LHCN-M2 (cell line): ENCODE measurements at places on chromosomes 12 and 14.

DNA sequence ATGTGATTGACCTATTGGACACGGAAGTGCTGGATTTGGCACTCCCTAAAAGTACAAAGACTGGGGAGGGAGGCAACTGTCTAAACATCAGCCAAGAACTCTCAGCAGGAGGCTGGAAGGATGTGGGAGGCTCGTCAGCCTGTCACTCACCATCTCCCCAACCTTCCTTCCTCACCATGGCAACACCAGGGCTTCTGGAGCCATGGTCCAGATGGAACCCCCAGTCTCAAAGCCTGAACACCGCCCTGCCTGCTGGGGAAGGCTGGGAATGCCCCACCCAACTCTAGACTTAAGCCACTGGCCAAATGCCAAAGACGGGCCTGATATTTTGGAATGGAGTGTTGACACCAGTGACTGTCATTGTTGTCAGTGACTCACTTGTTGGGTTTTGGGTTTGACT, 55.3 kb downstream of the GALNT16 start:
- peak; percentile 60 for DNase-seq

DNA sequence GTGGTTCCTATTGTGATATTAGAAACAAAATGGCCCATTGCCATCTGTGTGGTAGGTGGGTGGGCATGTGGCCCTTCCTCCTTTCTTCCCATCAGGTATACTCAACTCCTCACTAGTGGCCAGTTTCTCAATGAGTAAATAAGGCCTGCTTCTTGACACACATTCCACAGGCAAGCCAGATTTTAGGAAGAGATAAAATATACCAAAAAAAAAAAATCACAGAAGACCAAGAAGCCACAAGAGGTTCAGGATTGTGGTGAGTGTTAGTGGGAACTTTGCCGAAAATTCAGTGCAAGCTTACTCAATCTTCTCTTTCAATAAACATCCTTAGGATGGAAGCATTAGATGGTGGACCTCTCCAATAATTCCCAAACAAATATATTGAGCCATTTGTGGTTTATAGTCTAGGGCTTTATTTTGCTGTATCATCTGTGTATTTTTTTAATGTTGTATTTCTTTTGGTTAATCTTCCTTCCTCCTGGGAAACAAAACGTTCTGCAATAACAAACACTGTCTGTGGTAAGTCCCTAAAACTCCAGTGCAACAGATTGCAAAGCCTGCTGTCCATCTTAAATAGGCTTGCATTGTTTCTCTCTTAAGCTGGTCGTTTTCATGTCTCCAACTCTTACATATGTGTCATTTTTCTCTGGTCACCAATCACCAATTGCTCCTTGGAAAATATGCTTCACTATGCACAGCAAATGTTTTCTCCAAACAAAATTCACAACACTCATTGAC, 289.9 kb upstream of the KITLG start:
- no peak for DNase-seq

- no peak for DNase-seq
Observed at GRCh38 chr14:21029917-21030316, at the start of gene TPPP2. TPPP2 (plus strand) TSS chr14:21030217; CDS start chr14:21030582, 365 bp downstream.

GRCh38 chr14:86066651-86067050, 536.7 kb downstream of the FLRT2 start:
- no peak for DNase-seq

DNA sequence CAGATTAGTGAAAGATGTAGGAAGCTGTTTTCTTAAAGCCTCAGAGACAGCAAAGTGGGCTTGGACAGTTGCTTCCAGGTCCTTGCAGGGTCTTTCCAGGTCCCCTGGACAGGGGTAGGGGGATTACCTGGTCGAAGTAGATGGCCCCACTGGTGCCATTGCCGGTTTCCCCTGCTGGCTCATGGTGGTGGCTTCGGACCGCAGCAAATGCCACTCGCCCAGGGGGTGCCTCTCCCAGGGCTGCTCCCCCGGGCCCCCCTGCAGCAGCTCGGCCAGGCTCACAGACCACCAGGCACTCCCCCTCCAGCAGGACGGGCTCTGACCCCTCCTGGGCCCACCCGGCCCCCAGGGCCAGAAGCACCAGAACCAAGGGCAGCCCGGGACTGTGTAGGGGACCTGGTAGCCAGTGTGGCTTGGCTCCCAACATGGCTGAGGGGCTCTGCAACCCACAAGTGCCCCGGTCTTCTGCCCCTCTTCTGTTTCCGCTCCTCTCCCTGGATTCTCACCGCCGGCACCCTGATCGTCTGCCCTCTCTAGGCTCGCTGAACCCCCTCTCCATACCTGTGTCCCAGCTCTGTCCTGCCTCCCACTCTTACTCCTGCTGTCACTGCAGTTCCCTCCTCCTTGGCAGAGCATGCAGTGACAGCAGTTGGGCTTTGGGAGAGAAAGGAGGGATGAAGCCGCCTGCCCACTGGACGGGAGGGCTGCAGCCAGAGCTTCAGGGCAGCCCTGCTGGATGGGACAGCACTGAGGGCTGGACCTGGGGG, 657 bp downstream of the CBLN3 start:
- no peak for DNase-seq

GRCh38 chr12:110776410-110776809, 33.7 kb upstream of the PPP1CC start:
- no peak for DNase-seq

GRCh38 chr14:94449930-94450329, 2.7 kb downstream of the SERPINA11 start:
- no peak for DNase-seq

- DNase-seq: peak; percentile 76
Observed at GRCh38 chr14:72457641-72458040, 436.3 kb downstream of the DPF3 start.

DNA sequence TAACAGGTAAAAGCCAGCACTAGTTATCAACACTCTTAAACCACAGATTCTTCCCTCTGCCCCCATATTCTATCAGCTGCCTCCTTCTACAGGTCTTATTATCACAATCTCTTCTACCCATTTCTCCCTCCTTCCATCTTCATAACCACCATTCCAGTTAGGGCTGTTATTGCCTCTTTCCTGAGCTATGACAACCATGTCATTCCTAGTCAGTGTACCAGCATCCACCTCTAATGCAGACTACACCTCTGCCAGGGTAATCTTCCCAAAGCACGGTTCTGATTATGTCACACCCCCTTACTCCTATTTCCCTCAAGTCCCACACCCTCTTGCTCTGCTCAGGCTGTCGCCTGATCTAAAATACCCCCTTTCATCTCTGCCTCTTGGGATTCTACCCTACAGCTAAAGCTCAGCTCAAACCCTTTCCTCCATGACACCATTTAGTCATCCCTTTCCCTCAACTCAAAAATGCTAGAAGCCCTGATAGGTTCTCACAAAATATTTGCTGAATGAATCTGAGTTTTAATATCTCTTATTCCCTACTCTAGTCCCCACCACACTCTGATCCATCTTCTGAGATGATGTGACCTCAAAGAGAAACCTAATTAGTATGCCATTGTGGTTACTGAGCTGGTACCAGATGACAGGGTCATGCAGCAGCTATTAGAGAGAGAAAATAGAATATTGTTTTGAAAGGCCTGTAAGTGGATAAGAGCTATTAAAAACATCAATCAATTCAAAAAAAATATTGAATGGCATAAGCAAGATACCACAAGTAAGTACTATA, 11.7 kb downstream of the RACGAP1 start:
- peak; percentile 32 for DNase-seq

DNA sequence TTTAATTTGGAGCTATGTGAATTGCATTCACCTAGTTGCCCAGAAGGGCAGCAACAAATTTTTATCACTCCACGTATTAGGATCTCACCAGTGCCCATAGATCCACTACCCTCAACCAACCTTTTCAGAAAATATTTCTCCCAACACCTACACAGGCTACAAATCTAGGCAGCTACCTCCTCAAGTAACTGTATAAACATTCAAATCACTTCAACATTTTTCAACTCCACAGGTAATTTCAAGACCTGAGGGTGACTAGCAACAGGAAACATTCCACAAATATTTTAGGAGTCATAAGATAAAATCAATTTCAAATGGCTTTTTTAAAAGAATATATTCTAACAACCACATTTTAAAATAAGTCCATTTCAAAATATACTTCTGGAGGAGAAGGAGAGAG, 12.9 kb downstream of the PHLDA1 start:
- DNase-seq: no peak

- no peak for DNase-seq
Observed at GRCh38 chr14:65299826-65300225, 112.7 kb upstream of the FUT8 start.

- DNase-seq: no peak
Observed at GRCh38 chr14:38873941-38874612, 229.0 kb downstream of the SEC23A start.

DNA sequence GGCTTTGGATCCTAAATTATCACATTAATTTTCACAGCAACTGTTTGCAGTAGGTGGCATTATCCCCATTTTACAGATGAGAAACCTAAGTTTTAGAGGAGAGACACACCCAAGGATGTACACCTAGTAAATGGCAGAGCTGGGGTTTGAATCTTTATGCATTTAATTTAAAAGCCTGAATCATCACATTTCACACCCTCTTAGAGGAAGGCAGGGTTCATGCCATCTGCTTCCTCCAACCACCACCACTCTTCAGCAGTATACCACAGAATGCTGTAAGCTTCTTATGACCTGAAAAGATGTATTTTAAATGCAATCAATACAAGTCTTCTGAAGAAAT, 90.3 kb downstream of the CRADD start:
- peak; percentile 36 for DNase-seq

GRCh38 chr12:19896534-19896933, 457.2 kb downstream of the AEBP2 start:
- DNase-seq: no peak

DNA sequence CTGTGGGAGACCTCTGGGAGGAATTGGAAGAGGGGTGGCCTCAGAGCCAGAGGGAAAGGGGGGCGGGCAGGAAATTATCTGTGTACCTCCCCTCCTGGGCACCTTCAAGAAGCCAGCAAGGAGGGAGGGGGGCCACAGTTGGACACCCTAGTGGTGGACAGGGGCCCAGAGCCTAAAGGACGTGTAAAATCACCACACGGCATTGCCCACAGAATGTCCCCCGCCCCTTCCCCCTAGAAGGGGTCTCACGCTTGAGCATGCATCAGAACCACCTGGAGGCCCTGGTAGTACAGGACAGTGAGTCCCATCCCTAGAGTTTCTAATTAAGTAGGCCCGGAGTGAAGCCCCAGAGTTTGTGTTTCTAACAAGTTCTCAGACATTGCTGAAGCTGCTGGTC, 8.2 kb downstream of the ENDOU start:
- no peak for DNase-seq

DNA sequence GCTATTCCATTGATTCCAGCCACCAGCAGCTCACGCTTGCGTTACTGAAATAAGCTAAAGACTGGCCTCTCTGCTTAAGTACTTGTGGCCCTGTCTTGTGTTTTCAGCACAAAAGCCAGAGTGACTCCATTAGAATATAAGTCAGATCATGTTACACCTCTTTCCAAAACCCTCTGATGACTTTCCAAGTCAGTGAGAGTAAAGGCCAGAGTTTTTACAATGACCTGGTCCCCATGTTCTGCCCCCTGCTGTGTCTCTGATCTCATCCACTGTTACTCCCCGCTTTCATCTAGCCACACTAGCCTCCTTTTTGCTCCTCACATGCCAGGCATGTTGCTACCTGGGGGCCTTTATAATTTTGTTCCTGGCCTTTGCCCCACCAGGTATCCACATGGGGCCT, 6.9 kb upstream of the CKAP4 start:
- DNase-seq: no peak

DNA sequence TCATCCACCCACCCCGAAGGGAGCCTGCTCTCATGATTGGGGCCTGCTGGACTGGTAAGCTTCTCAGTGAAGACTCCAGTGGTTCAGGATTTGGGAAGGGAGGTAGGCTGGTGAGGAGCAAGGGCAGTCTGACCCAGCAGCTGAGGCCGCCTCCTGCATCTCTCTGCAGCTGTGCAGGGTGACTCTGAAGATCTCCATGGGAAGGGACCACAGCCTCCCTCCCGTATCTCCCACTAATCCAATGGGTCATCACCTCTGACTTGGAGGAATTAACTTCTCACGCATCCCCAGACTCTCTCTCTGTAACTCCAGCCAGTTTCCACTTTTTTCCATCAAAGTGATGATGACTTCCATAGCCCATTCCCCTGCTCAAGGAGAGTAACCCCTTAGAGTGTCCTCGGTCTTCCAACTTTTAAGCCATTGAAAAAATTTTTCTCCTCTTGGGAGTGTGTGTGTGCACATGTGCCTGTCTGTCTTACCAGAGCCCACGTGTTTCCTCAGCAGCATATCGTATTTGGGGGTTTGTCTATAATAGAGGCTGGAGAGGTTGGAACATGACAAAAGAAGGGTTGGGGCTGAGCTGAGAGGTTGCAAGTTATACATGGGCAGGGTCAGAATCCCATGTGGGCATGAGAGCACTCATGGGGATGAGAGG, 11.3 kb downstream of the CLSTN3 start:
- DNase-seq: peak; percentile 69

DNA sequence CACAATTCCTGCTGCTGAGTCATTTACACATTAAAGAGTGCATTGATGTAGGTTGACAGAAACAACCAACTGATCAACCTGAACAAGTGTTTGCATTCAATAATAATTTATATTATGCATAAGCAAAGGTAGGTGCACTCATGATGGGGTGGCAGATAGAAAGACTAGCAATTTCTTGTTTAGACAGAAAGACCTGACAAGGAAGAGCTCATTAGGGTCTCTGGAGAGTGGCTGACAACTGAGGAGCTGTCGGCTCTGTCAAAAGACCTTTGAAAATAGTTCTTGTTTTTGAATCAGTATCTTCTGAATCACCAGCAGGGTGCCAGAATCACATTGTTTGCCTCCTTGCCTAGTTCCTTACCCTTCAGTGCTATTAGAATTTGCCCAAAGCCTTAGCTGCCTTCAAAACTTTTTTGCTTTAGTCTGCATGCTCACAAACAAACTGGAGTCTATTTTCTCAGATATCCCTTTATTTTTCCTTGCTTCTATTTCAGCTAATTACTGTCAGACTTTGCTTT, 234.7 kb downstream of the BTG1 start:
- DNase-seq: no peak

GRCh38 chr12:17370621-17371020, 719.4 kb downstream of the RERGL start:
- DNase-seq: no peak

GRCh38 chr12:21538061-21538653, 12.1 kb downstream of the SPX start:
- no peak for DNase-seq

- no peak for DNase-seq
Observed at GRCh38 chr14:28719130-28719529, 47.5 kb upstream of the FOXG1 start.

GRCh38 chr14:32826404-32827082, 112.1 kb upstream of the NPAS3 start:
- DNase-seq: peak; percentile 41

GRCh38 chr14:33781236-33781635, 169.6 kb downstream of the EGLN3 start:
- no peak for DNase-seq

DNA sequence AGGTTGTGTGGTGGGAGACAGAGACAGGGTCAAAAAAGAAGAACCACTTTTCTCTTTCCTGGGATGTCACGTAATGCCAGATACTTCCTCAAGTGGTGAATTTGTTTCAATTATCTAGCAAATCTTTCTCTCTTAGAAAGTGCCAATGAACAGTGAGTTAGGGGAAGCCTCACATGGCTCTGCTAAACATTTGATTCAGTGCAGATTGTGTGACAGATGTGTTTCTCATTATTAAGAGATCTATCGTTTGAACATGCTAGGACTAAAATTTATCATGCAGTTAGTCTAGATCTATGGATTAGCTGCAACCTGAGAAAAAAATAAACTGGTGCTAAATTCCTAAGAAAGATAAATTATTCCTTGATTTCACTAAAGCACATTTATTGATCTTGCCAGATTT, 247.8 kb downstream of the MDGA2 start:
- no peak for DNase-seq

GRCh38 chr12:24228371-24228770, 278.9 kb upstream of the SOX5 start:
- no peak for DNase-seq
